ENCODE measurements at places on chromosomes 6 and 20. TPM values are rescaled to one million over a fixed set of nuclear protein-coding genes. Genes with fewer than 3 reads are reported as not detected.

The MAP7 gene
- total RNA-seq: 0.65 TPM

The MACROD2 gene
- 0.33 TPM for total RNA-seq

The PLCB1 gene
- 43.8 TPM for total RNA-seq

The ELOVL4 gene
- total RNA-seq: 1.4 TPM

The CRISP3 gene
- total RNA-seq: not detected

The MATN4 gene
- total RNA-seq: not detected

The PARD6B gene
- 0.57 TPM for total RNA-seq

The TSBP1 gene
- total RNA-seq: not detected

The FOXC1 gene
- total RNA-seq: 14.1 TPM

The C6orf163 gene
- 2.9 TPM for total RNA-seq

The MANEA gene
- 13.1 TPM for total RNA-seq

The MYO6 gene
- total RNA-seq: 36.1 TPM

The SLC16A10 gene
- total RNA-seq: not detected

The PPP1R18 gene
- 103 TPM for total RNA-seq

The COX4I2 gene
- total RNA-seq: not detected

The CST5 gene
- not detected for total RNA-seq

The TINAG gene
- not detected for total RNA-seq

The C6orf141 gene
- 30.7 TPM for total RNA-seq

The ERVFRD-1 gene
- not detected for total RNA-seq

The PBOV1 gene
- total RNA-seq: not detected

The SNX3 gene
- total RNA-seq: 184 TPM

The HLA-DQA1 gene
- total RNA-seq: not detected

The NRSN2 gene
- total RNA-seq: 57.5 TPM

The HLA-DRB1 gene
- total RNA-seq: 0.10 TPM

The C4B gene
- 0.76 TPM for total RNA-seq

The ATAT1 gene
- 6.8 TPM for total RNA-seq

The MTRF1L gene
- total RNA-seq: 26.3 TPM

The RWDD2A gene
- 3.6 TPM for total RNA-seq

The CPNE5 gene
- total RNA-seq: 23.5 TPM

The SPACA1 gene
- not detected for total RNA-seq

The TLDC2 gene
- total RNA-seq: not detected

The HCRTR2 gene
- not detected for total RNA-seq

The SLC22A2 gene
- not detected for total RNA-seq

The CPXM1 gene
- 0.19 TPM for total RNA-seq

The BTNL2 gene
- total RNA-seq: not detected

The C20orf144 gene
- total RNA-seq: 0.10 TPM

The MAK gene
- under 0.01 TPM for total RNA-seq

The BPI gene
- not detected for total RNA-seq

The CST11 gene
- total RNA-seq: not detected

The SLC17A3 gene
- not detected for total RNA-seq

The MRPS26 gene
- 29.3 TPM for total RNA-seq

The ELOVL2 gene
- total RNA-seq: not detected

The PROKR2 gene
- not detected for total RNA-seq

The TMEM200A gene
- total RNA-seq: 0.67 TPM

The TCP11 gene
- total RNA-seq: not detected

The CCR6 gene
- not detected for total RNA-seq

The CTCFL gene
- not detected for total RNA-seq

The IRAK1BP1 gene
- total RNA-seq: 3.9 TPM

The FOXF2 gene
- 0.10 TPM for total RNA-seq

Data from vein endothelial cell (primary cell).